ENCODE measurements at places on chromosomes 7 and 10.

GRCh38 chr7:20393616-20394015 lies 62.9 kb downstream of the ITGB8 start:
- DNase-seq, result no peak

DNA sequence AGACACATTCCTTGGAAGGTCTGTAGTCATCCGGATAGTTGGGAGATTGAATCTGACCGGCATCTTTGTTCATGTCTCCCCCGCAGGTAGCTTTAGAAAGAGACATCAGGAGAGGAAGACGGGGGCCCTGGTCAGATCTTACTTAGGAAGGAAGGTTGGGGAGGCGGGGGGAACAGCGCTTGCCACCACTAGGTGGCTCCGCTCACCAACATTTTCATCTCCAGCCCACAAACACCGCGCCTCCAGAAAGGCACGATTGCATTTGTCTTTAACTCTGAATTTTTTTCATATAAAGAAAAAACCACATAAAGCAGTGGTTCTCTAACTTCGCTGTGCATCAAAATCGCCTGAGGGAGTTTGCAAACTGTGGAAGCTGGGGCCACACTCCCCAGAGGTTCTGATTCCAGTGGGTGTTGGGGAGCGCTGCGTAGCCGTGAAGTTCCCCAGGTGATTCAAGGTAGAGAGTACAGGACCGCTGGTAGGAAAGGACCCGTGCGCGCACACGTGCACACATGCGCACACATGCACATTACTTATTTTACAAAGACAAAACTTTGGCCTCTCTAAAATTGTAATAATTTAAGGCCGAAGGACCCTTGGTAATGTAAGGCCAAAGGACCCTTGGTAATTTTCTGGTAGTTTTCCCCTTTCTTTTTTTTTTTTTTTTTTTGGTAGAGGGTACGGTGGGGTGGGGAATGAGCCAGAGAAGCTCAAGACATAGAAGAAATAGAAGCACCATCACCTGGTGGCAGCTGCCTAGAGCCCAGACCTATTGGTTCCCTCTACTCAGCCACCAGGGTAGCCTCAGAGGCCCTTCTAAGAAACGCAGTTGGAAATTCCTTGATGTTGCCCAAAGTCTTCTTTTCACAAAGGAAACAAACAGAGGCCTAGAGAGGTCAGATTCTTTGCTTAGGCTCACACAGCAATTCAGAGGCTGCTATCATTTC lies 37.4 kb upstream of the OPALIN start:
- DNase-seq, result peak; percentile 16

- no peak for DNase-seq
Observed at GRCh38 chr7:135733603-135734342, 5.8 kb upstream of the SLC13A4 start.

DNA sequence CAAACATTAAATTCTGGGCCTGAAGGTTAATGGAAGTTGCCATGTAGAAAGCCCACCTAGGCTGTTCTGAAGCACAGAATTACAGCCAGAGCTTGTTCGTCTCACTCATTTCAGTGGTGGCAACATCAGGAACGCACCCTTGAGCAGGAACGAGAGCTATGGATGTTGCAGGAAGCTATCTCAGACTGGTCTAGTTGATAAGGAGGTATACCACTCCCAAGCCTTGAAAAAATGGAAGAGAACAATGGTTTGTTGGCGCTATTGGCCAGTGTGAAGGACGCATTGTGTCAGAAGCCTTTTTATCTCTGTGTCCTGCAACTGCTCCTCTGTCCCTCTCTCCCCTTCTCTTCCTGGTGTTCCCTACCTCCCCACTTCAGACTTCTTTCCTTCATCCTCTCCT lies 60.9 kb upstream of the RAPGEF5 start:
- DNase-seq, result no peak

- DNase-seq, result no peak
Observed at GRCh38 chr7:115019882-115020605, 98.2 kb downstream of the MDFIC start.

DNA sequence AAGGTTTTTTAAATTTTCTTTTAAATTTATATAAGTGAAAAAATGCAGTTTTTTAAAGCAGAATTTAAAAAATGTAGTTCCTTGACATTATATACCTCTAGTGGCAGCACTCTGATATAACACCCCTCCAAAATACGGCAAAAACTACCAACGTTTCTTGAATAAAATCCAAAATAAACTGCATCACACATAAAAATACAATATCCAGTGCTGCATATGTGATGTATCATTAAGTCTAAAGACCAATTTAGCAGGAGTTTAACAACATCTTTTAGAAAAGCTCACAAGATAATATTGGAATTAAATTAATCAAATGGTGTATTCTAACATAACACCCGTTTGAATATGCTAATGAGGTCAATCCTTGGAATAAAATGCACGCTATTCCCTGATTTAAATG lies 1.4 kb downstream of the TCERG1L start:
- DNase-seq, result no peak

GRCh38 chr7:67754651-67755050 lies 758.0 kb downstream of the TYW1 start:
- no peak for DNase-seq
